ENCODE measurements at places on chromosomes 13 and 19. TPM values are rescaled to one million over a fixed set of nuclear protein-coding genes. Genes with fewer than 3 reads are reported as not detected.
A peak's percentile ranks its signal among the peaks of the same experiment; 100 is the strongest.

DNA sequence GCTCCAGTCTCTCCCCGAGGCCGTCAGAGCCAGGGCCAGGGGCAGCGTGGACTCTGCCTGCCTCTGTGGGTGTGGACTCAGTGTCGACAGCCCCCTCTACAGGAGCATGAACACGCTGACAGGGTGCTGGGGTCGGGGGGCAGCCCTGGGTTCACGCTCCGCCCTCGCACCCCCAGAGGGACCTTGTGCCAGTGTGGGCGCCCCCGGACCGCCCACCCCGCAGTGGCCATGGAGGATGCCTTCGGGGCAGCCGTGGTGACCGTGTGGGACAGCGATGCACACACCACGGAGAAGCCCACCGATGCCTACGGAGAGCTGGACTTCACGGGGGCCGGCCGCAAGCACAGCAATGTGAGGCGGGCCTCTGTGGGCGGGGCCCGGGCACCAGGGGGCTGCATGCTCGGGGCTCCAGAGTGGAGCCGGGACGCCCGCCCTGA lies 8.3 kb downstream of the TRPM4 start:
- DNase-seq: no peak

GRCh38 chr13:25890671-25891212 lies 161.1 kb downstream of the SHISA2 start:
- DNase-seq: no peak

DNA sequence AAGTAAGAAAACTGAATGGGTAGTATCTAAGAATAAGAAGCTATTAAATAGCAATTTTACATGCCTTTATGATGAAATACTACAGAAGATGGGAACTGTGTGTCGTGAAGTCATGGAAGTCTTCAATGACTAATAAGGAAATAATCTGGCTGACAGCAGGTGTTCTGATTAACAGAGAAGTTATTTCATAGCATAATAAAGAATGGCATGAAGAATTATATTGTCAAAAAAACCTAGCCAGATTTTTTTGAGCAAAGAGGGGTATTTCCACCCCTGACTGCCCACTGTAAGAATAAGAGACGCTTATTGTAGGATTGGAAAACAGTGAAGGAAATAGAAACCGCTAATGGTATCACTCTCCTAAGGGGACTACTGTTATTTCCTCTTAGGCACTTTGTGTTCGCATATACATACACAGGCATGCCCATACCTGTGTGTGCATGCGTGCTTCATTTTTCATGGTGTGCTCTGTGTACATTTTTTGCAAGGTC lies 318.8 kb downstream of the SHISA2 start:
- peak; percentile 71 for DNase-seq

Gene ZNF235
- total RNA-seq: 3.9 TPM

Gene PSG1
- total RNA-seq: not detected

GRCh38 chr13:81230386-81230785 lies 889.5 kb upstream of the SPRY2 start:
- no peak for DNase-seq

All from kidney epithelial cell (primary cell).